ENCODE measurements at places on chromosomes 7 and 10.

- DNase-seq: no peak
These were observed 47.8 kb downstream of the SYPL1 start for GRCh38 chr7:106064316-106064715.

DNA sequence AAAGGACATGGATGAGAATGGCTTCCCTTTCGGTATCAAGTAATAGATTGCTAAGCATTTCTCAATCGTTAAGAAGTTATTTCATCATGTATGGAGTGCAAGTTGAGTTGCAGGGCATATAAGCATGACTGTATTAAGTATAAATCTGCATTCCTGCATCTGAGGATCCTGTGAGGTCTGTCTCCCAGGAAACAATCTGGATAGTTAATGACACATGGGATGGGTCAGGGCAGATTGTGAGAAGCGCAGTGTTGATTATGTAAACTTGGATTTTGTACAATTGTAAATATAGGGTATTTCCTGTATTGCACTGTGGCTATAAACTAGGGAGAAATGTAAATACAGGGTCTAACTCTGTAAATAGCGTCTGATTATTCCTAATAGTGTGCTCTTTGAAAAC, 102.6 kb downstream of the PLXDC2 start:
- no peak for DNase-seq

DNA sequence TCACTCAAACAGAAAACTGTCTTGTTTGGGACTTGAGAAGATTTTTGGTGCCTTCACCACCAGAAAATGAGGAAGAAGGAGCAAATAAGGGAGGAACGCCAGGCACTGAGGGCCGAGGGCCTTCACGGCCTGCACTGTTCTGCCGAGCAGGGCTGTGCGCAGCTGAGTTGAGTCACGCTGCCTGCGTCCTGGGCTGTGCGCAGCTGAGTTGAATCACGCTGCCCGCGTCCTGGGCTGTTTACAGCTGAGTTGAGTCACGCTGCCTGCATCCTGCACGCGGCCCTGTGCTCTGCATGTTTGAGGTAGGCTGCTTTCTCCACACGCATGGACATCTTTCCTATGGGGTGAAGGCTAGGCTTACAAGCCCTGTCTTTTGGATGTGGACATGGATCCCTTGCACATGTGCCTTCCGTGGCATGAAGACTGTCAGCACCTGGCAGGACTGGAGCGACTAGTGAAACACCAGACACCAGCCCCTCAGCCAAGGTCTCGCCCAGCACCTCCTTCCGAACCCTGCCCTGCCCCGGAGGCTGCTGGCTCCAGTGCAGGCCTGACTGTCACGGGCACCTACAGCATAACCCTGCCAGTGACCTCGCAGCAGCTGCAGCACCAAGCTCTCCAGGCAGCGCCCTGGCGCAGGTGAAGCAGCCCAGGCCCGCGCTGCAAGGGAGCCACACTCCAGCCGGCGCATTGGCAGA, 96.7 kb downstream of the HTR5A start:
- no peak for DNase-seq

GRCh38 chr10:16648366-16648765, 126.7 kb upstream of the C1QL3 start:
- DNase-seq: no peak

Measured in stimulated activated CD8-positive, alpha-beta memory T cell treated with anti-CD3 and anti-CD28 coated beads, Interleukin-12 subunit alpha, Interleukin-12 subunit beta, amount 100 ng/mL, for 4 hours (primary cell).